Cortex of kidney (tissue), 1 donor: ENCODE measurements at places on chromosomes 2 and 18.

GRCh38 chr2:128279009-128279408, 39.7 kb downstream of the HS6ST1 start:
- DNase-seq, result no peak

GRCh38 chr18:44325903-44326635, 354.6 kb upstream of the SETBP1 start:
- no peak for DNase-seq

GRCh38 chr2:201383136-201383535, 26.0 kb upstream of the FLACC1 start:
- no peak for DNase-seq

- DNase-seq, result no peak
These were observed 29.3 kb downstream of the SERPINE2 start for GRCh38 chr2:224009605-224010315.

- DNase-seq, result no peak
These were observed 16.0 kb downstream of the SLC20A1 start for GRCh38 chr2:112661656-112662305.

DNA sequence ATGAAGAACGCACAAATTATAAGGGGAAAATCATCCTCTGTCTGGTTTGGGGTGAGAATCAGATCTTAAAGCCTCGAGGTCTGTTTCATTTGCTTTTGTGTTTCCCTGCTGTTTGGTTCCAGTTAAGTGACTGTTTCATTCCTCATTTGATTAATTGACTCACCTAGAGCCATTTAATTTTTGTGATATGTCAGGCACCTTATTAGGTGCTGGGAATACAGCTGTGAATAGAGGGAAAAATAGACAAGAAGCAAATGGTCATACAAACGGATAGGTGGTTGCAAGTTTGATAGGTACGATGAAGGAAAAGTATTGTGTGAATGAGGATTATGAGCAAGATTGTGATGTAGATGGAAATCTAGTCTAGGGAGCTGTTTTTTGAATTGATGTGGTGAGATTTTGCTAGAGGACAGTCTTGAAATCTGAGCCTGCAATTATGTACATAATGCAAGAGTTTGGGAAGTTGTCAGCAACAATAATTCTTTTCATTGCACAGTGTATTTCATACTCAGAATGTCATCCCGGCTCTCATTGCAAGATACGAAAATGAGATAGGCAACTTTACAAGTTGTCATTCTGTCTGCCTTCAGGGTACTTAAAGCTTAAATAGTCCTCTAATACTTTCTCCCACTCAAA, 2.2 kb downstream of the ACSL3 start:
- no peak for DNase-seq

DNA sequence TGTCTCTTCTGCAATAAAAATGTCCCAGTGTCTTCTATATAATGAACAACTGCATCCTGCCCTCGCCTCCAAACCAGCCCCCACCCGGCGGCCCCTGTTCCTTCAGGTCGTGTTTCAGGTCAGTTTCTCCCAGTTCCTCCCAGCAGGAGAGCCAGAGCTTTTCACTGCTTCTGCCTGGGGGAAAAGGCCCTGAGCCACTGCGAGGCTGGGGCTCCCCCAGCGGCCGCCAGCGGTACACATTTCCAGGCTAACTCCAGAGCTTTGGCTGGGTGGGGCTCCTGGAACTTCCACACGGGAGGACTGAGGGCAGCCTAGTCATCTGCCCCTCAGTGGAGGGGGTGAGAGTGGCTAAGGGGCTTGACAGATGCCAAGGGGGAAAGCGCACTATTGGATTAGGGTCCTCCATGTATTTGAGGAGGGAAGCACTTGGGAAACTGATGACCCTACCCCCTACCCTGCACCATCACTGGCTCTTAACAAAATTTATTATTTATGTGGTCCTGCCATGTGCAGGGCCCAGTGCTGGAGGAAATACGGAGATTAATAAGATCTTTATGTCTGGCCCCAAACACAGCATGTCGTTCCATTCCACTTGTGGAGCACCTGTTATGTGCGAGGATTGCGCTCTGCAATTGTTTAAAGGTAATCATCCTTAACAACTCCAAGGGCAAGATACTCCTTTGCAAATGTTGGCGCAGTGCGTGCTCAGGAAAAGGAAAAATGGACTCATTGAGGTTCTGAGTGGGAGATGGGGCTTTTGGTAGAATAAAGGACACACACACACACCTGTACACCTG, 17.3 kb upstream of the CYS1 start:
- no peak for DNase-seq

GRCh38 chr2:178829299-178829960, 22.2 kb upstream of the TTN start:
- no peak for DNase-seq

- no peak for DNase-seq
These were observed 64.9 kb downstream of the LPIN2 start for GRCh38 chr18:2948038-2948437.

DNA sequence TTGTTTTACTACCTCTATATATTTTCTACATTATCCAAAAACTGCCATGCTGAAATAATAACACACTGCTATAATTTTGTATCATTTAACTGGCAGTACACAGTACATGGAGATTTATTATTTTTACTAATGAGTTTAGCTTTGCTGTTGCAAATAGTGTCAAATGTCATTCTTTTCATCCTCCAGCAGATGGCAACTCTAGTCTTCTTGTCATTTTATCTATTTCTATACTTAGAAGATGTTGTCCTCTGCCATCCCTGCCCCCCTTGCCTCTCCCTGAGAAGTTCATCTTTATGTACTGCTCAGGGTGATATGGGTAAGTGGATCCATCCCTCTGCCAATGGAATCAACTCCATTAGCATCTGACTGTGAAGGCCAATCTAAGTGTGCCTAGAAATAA, 21.7 kb upstream of the LRRTM1 start:
- no peak for DNase-seq

DNA sequence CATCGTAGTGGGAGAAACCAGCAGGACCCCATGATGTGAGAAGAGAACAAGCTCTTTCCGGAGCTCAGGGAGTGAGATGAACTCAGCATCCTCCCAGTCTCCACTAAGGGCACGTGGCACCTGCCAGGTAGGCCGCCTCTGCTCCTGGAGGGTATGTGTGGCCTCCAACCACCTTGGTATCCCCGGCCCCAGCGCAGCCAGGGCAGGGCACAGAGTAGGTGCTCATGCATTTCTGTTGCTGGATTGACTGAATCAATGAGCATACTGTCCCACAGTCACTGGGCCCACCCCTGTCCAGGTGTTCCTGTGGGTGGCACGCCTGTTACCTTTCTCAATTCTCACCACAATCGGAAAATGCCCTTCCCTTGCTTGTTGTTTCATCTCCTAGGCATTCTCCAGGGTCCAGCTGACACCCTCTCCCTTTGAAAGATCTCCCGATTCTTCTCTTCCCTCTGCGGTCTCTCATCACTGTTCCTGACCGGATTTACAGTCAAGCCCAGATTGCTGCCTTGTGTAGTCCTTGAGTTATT, 138.5 kb upstream of the SMAD2 start:
- no peak for DNase-seq

DNA sequence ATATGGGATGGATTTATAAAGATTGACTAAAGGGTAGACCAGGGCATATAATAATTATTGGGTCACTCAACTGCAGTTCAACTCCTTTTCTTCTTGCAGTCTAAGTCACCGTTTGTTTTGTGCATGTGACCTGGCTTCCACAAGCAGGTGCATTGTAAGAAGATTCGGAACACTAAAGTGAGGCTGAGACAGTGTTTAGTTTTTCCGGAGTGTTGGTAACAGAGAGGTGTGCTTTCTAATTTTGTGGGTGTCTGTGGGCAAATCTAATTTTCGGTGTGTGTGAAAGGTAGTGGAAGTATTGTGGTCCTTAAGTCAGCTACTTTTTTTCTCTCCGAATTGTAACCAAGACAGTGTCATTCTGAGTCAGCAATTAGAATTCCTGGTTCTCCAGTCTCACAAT, 184.5 kb downstream of the CDH19 start:
- no peak for DNase-seq

GRCh38 chr2:228344531-228344930, 163.0 kb upstream of the SPHKAP start:
- no peak for DNase-seq

DNA sequence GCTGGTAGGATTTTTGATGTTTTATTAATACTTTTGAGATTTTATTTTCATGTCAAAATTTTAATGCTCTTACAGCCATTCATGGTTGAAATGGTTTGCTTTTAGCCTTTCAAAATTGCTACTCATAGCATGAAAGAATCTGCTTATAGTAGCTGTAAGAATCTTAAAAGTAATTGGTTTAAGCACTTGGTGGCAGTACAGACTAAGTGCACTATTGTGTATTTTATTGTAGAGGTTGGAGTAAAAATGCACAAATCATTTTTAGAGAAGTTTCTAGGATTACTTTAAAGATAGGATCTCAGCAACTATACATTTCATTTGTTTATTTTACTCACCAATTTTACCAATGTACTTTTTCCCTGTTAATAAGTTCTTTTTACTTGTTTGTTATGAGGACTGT, 205.8 kb downstream of the SPAG16 start:
- DNase-seq, result no peak
